Stimulated activated CD8-positive, alpha-beta memory T cell treated with anti-CD3 and anti-CD28 coated beads, Interleukin-7, amount 100 ng/mL, for 1 hour (primary cell): ENCODE measurements at places on chromosomes 7 and 10.

GRCh38 chr7:102991077-102991539 lies 78.3 kb downstream of the LRRC17 start:
- no peak for DNase-seq

DNA sequence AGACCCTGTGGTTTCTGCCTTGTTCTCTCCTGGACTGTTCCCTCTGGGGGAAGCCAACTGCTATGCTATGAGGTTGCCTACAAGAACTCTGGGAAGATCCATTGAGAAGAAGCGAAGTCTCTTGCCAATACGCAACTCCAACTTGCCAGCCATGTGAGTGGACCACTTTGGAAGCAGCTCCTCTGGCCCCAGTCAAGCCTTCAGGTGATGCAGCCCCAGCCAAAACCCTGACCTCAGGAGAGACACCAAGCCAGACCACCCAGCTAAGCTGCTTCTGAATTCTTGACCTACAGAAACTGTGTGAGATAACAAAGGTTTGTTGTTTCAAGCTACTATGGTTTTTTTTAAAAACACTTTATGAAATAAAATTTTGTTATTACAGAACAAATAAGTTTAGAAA lies 20.2 kb upstream of the MYL7 start:
- DNase-seq: no peak

DNA sequence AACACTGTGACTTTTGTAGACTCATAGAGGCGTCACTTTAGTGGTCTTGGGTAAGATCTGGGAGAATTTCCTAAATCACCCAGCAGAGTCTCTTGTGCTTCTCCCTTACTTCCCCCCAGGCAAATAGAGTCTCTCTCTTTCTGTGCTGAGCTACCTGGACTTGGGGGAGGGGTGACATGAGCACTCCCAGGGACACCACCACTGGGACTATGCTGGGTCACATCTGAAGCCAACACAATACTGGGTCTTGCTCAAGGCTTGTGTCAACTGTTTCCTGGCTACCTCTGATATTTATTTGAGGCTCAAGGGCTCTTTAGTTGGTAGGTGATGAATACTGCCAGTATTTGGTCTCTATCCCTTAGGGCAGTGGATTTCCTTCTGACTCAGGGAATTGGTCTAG lies 214.6 kb upstream of the TPK1 start:
- DNase-seq: no peak

GRCh38 chr10:59865101-59865500 lies 41.3 kb downstream of the CCDC6 start:
- DNase-seq: no peak

- DNase-seq: no peak
Observed at GRCh38 chr10:129784291-129784690, 179.8 kb downstream of the EBF3 start.

- no peak for DNase-seq
Observed at GRCh38 chr7:42144604-42145003, 92.4 kb downstream of the GLI3 start.

- no peak for DNase-seq
Observed at GRCh38 chr10:23512355-23513058, 73.6 kb downstream of the OTUD1 start.

DNA sequence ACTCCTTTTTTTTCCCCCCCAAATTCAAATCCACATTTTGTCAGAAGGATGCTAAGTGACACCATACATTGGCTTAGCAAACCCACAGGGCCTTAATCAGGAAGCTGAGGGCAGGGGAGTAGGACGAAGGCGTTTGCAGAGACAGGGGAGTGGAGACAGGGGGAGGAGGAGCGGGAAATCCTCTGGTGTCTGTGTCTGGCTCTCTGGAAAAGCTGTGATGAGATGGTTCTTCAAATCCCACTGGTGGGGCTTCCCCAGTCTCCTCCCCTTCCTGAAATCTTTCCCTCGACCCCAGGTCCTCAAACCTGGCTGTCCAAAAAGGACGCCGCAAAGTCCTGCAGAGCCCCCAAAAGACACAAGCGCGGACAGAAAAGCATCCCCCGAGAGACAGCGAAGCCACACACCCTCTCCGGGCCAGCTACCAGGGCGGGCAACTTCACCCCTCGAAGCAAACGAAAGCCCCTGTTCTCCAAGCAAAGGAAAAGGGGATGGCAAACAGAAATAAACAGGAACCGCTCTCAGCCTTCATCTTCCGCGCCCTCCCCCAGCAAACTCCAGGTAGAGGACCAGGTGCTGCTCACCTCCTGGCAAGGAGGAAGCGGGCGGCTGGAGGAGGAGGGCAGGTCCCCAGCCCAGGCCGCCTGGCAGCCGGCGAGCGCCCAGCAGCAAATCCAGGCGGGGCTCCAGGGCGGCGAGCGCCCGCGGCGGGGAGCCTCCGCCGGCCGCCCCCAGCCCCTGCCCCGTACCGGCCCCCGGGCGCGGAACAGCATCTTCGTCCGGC lies 520 bp downstream of the ELAPOR2 start:
- no peak for DNase-seq

DNA sequence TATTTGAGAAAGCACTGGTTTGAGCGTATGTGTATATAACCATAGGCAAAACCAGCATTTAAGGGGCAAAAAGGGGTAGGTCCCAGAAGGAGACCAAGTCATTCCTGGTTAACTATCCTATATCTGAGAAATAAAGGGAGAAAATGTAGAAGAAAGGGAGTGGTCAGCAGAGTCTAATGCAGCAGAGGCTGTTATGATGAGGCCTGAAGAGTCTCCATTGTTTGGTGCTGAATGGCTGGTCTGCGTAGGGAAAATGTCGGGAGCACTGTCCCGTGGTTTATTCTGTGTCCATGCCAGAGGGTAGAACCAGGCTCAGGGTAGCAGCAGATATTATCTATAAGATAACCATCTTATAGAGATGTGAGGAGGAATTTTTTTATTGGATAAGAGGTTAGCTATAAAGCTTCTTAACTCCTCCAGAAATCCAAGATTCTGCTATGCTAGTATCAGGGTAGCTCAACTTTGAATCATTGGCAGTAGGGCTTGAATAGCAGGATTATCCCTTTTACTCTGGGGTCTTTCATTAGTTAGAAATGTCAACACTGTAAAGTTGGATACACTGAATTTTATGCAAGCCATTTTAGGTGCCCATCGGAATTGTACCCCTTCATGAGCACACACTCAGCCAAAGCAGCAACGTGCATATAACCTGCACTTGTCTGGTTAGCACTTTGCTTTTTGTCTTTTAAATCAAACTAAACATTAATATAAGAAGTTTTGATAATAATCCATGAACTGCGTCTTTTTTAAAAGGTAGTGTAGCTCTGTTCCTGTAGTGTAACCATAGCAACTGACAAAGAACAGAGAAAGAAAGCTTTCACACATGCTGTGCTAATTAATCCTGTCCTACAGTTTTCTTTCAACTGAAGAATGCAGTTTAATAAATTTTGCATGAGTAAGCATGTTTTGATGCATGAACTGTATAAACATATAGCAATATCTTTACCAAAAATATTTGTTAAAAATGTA lies 312.0 kb upstream of the FZD1 start:
- DNase-seq: no peak
